ENCODE measurements at places on chromosomes 5 and 9.
A peak's percentile ranks its signal among the peaks of the same experiment; 100 is the strongest.

DNA sequence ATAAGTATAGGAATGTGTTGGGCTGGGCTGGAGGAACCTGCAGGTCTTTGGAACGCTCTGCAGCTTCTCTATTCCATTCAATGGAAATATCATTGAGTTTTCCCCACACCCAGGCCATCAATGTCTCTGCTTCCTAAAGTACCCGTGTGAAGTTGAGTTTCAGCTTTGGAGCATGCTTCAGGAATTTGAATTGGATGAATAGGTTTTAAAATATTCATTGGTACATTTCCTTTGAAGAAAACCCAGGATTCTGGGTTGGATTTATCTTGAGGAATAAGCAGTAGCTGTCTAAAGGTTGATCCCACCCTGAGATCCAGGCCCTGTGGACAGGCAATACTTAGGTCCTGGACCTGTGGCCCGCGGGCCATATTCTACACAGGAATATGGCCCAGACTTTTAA lies 37.3 kb downstream of the INSYN2B start:
- DNase-seq: no peak

GRCh38 chr5:69367697-69368279 lies 1.5 kb downstream of the AK6 start:
- DNase-seq: no peak

- DNase-seq: peak; percentile 18
Measured at GRCh38 chr9:127612939-127613582, 984 bp downstream of the STXBP1 start.

- no peak for DNase-seq
Measured at GRCh38 chr5:56357426-56357825, 124.3 kb upstream of the ANKRD55 start.

- no peak for DNase-seq
Measured at GRCh38 chr9:20568400-20568799, 53.9 kb downstream of the MLLT3 start.

- DNase-seq: no peak
Measured at GRCh38 chr5:20575571-20575970, 587.6 kb upstream of the CDH18 start.
